ENCODE measurements at places on chromosomes 5 and 9.

- no peak for DNase-seq
Observed at GRCh38 chr5:5209089-5209488, 69.0 kb downstream of the ADAMTS16 start.

GRCh38 chr5:71705421-71705820 lies 13.7 kb upstream of the CARTPT start:
- DNase-seq = no peak

GRCh38 chr9:127114606-127115005 lies 7.8 kb downstream of the ANGPTL2 start:
- no peak for DNase-seq

GRCh38 chr9:8653855-8654254 lies 854.3 kb upstream of the DMAC1 start:
- DNase-seq = no peak

DNA sequence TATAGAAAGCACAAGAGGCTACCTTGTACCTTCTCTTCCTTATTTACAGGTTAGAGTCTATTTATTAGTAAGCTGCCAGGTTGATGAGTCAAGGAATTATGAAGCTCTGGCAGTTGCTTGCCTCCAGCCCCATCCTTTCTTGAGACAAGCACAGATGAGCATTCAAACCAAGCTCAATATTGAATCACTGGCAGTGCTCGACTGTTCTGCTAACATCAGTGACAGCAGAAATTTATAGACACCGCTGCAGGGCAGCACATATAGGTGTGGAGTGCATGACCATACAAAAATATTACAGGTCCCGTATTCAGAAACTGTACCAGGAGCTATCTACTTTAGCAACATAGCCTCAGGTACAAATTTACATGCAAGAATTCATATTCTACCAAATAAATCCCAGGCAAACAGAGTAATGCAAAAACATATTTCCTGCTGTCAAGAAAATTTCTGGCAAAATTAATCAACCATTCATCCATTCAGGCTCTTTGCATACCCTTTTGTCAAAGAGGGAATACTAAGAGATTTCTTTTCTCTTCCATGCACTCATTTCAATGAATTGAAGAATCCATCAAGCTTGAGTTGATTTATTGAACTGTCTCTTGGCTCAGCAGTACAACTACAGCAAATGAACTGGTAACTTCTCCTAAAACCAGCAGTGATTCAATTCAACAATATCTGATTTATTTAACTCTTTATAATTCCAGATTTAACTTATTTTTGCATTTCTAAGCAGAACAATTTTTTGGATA lies 26.9 kb upstream of the PCA3 start:
- no peak for DNase-seq

DNA sequence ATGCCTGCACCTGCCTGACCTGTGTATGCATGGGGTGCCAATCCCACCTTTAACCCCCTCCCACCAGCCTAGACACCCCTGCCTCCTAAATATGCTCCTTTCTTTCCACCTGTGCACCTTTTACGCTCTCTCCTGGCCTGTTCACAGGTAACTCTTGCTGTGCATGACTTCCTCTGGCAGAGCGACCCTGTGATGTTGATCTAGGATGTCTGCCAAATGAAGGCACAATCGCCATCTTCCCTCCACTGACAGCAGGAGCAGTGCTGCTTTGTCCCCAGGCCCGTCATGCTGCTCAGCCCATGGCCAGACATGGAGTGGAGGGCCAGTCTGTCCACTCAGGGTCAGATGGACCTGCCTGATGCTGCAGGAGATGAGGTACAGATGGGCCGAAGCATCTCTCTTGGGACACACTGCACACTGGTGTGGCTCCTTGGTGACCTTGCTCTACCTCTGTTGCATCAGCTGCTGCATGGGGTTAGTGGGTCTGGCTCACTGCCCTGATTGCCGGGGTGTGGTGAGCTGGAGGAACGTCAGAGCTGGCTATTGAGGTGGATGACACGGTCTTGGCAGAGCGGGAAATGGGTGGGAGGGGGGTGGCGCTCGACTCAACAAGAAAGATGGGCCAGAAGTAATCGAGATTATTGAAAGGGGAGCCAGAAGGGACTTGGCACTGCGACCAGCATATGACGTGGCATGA lies 101.7 kb upstream of the PITX1 start:
- DNase-seq = no peak

DNA sequence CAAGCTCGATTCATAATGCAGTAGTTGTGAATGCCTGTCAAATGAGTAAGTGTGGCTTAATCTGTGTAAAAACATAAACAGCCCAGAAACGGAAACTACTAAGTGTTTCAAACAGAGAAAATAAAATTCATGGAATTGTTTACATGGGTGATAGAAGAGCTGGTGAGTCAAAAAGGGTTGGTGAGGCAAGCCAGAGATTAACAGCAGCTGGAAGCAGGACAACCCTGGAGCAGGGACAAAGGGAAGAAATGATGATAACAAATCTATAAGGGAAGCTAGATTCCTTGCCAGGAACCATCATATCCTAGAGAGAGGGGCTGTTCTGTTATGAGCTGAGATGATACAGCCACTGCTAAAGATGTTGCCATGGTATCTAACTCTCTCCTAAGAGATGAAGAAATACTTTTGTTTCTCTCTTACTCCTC lies 18.0 kb upstream of the PRR16 start:
- DNase-seq = no peak

DNA sequence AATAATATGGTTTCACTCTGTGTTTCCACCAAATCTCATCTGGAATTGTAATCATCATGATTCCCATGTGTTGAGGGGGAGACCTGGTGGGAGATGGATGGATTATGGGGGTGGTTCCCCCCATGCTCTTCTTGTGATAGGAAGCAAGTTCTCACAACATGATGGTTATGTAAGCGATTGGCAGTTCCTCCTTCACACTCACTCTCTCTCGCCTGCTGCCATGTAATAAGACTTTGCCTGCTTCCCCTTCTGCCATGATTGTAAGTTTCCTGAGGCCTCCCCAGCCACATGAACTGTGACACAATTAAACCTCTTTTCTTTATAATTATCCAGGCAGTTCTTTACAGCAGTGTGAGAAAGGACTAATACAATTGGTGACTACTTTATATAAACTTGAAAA lies 48.4 kb downstream of the PTBP3 start:
- DNase-seq = no peak

GRCh38 chr5:135873831-135874230 lies 21.8 kb downstream of the IL9 start:
- DNase-seq = no peak

DNA sequence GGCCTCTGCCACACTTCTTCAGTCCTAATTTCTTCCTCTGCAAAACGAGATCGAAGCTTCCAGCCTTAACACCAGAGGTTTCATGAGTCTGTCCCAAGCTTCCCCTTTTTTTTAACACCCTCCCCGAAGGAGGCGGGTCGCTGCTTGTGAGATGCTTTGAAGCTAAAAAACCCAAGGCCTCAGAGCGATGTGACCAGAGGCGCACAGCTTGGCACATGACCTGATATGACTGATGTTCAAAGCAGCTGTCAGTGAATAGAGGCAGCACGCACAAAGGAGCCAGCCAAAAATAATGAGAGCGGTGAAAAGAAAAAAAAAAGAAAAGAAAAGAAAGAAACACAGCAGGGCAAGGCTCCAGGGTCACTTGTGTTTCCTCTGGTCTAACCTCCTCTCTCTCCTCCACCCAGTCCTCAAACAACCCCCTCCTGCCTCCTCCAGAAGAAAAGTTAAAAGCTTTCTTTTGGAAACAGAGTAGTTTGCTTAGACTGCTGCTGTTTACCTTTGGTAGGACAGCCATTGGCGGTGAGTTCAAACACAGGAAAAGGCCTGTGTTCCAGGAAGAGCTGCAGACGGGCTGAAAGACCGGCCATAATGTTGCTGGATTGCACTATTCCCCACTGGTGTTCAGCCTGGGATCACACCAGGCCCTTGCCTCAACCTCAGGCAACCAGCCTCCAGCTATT lies 10.9 kb upstream of the ZNF366 start:
- no peak for DNase-seq

- no peak for DNase-seq
Observed at GRCh38 chr5:64184832-64185231, 19.2 kb downstream of the RNF180 start.

DNA sequence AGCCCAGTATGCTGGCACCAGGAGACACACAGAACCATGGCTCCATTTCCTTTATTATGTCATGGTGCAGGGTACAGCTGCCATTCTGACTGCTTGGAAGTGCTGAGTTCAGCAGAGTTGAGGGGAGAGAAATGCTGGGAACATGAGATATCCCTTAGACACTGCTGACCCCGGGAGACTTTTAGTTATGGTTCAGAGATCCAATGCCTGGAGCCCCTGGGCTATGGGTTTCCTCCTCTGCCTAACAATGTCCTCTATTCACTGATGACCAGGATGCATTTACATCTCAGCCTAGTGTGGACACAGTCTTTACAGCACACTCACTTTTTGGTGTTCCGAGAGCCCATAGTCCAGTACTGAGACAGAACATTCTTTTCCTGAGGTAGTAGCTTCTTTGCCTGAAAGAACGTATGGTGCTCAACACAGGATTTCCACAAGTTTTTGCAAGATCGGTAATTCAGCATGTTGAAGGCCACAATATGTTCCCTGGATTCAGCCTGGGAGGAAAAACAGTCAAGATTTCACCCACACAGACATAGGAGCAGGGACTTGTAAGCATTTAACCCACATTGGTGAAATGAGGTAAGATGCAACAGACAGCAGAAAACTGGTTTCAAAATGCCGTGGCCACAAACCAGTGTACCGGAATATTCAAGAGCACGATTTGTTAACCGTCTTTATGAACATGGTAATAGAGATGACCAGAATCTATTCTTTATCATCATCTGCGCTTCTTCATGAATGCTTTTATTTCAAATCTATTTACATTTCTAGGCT lies 71.3 kb downstream of the PTPN3 start:
- DNase-seq = no peak

All from C1 segment of cervical spinal cord (tissue), 14 donors.